NCI-H2171 treated with DMSO at 0.1 percent for 48 hours (cell line): ENCODE measurements at places on chromosomes 4 and X.

DNA sequence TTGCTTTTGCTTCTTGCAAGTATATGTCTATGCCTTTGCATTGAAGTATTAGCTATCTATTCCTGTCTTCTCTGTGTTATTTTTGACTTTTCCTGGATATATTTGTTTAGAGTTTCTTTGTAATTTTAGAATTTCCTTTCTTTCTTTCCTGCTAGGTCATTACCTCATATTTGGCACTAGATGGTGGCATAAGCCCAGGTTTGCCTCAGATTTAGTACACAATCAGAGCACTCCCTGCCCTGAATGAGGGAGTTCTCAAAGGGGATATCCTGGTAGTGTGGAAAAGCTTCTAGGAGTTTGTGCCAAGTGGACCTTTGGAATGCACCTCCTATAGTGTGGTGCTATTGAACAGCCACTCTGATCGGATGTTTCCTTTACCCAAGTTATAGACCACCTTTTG is 181.6 kb downstream of the UGT8 start:
- peak; percentile 55 for DNase-seq

DNA sequence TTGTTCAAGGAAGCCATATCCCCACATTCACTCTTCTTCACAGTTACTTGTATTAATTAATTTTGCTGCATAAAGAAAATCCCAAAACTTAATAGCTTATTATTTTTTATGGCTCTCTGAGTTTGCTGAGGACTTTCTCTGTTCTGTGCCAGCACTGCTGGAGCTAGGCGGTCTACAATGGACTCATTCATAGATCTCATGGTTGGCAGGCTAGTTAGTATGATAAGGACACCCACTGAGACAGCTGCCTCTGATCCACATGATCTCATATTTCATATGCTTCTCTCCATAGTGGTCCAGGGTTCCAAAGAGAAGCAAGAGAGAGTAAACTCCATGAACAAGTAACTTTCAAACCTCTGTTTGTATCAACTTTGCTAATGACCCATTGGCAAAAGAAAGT is 170.2 kb downstream of the ADGRA3 start:
- no peak for DNase-seq

DNA sequence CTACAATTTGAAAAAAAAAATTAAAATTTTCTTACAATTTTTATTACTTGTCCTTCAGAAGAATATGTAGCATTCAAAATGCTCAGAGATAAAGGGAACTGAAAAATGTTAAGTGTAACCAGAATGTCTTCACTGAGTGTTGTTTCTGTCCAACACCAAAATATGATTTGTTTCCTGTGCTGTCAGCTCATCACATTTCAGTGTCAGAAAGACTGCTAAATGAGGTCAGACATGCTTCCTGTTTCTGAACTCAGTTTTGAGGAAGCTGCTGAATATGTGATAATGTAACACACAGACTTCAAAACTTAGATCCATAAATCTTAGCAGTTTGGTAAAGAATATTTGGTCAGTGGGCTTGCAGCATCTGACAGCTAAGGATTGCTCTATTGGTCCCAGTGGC is 1849.7 kb downstream of the PCDH7 start:
- no peak for DNase-seq

GRCh38 chrX:33045245-33045644 is 166.1 kb downstream of the DMD start:
- DNase-seq = no peak

GRCh38 chr4:150032541-150032940 is 45.7 kb upstream of the DCLK2 start:
- DNase-seq = no peak
